RPMI7951 (cell line): ENCODE measurements at places on chromosomes 3 and 15. TPM values are rescaled to one million over a fixed set of nuclear protein-coding genes. Genes with fewer than 3 reads are reported as not detected.

The SLC27A2 gene
- 0.39 TPM in 1 of 2 replicates, not detected in the other for total RNA-seq

The ERICH6 gene
- not detected in 2 replicates for total RNA-seq

DNA sequence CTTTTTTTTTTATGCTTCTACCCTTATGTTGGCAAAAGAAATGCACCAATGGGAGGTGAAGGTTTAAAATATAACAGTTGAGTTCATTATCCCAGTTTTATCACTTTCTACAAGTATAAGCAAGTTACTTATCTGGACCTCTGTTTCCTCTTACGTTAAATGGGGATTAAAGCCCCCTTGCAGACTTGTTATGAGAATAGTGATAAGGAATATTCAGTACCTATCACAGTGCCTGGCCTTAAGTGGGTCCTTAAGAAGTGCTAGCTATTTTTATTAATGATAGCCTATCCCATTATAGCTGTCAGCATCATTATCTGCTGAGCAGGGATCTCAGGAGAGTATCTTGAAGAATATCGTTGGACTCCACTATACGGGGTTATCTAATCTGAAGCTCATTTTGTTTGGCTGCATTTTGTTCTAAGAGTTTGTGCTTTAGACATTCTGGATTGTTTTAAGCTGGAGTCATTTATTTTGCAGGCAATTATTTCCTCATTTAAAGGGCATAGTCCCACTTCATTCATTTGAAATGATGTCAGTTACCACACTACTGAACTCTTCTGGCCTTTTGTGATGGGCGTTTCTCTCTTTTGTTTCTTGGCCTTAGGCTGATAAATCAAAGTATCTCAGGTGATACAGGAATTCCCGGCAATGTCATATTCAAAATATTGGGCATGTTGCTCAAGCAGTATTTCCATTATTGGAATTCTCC lies 28.8 kb downstream of the RAB8B start:
- peak; percentile 37 for DNase-seq

DNA sequence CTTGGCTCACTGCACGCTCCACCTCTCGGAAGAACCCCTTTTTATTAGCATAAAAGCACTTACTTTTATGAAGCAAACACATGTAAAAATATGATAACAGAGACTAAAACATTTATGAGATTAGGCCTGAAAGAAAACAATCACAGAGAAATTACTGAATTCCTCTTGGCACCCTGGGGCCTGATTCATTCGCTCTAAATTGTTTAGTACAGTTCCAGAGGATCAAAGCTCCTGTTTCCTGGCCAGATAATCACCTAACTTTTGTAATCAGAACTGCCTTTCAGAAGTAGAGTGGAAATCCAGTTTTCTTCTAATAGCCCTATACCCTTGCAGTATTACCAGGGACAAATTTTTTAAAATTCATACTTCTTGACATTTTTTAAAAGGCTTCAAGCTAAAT lies 6.4 kb downstream of the NPAP1 start:
- DNase-seq, result no peak
